ENCODE measurements at places on chromosomes 11 and 22.

- DNase-seq: no peak
Observed at GRCh38 chr22:22974156-22974555, 86.5 kb downstream of the IGLL5 start.

DNA sequence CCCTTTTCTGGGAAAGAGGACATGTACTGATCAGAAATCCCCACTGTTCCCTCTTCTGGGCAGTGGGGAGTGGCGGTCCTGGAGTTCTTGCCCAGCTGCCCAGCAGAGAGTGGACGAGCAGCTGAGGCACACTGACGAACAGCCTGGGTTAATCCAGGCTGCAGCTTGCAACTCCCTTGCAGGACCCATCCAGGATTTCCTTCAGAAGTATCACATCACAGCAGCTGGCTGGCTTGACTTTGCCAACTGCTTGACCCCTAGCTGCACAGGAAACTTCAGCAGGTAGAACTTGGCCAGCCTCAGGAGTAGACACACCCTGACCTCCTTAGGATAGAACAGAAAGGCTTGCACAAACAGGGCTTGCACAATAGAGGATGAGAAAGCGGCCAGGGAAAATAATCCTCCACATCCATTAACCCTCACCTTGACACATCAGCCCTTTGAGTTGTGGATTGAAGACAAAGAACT lies 27.9 kb upstream of the FZD4 start:
- no peak for DNase-seq

DNA sequence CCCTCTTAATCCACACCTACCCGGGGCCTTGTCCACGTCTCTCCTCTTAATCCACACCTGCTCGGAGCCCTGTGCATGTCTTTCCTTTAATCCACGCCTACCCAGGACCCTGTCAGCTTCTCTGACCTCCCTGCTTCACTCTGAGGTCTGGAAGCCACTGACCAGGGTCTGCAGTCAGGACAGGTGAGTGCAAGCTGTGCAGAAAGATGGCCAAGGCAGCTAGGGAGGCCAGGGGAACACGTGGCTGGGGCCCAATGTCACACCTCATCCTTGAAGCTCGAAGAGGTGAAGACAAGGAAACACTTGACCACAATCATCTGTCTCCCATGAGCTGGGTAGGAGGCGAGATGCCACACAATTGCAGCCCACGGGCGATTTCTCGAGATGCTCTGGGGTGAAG lies 1516.9 kb downstream of the BRD1 start:
- no peak for DNase-seq

DNA sequence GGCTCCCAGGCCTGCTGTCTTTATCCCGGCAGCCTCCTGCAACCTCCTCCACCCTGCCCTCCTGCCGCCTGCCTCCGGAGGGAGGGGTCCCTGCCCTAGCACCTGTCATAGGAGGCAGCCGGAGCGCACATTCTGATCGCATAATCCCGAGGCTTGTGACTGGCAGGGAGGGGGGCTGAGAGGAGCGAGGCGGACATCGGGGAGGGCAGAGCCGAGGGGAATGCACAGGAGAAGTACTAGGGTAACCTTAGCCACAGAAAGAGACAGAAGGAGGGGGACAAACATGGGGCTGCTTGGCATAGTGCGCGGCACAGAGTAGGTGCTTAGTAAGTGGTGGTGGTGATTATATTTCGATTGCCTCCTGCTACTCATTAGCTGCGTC lies 9.2 kb upstream of the ALX4 start:
- DNase-seq: no peak

DNA sequence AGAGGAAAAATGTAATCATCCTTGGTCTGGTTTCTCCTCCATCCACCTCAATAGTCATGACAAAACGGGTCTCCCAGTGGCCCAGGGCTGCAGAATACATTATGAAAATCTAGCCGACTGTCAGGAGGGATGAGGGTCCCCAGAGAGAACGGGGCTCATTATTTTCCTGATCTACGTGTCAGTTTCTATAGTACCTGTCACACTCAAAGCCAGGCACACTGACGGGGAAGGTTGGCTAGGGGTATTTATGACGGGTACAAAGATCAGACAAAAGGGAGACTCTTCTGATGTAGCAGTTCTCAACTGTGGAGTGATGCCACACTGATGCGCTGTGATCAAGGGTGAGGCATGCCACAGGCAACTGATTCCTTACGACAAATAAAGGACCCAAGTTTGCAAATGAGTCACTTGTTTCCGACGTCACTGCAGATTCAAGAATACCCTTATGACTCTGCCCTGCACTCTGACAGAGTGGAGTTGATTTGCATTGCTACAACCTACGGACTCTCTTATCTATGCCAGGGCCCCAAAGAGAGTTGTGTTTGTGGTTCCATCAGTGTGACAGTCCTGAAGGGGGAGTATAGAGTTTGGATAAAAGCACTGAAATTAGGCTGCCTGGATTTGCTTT lies 188.2 kb upstream of the TBCEL start:
- no peak for DNase-seq

DNA sequence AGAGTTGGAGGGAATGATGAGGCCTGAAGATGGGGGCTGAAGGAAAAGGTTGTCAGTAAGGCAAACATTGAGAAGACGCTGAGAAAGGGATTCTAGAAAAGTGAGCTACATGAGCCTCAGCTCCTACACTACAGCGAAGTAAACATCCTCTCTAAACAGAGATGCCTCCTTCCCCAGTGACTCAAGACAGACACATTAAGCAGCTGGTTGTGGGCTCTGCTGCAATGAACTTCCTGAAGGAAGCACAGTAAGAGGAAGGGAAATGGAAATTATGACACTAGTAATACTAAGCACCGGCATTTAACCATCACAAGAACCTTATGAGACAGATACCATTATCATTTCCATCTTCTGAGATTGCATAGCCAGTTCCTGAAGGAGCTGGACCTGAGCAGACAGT lies 190.5 kb downstream of the C11orf87 start:
- no peak for DNase-seq

- DNase-seq: no peak
Observed at GRCh38 chr22:30062950-30063349, 17.3 kb upstream of the HORMAD2 start.

GRCh38 chr22:20403779-20404140 lies 9.8 kb downstream of the ZNF74 start:
- no peak for DNase-seq

DNA sequence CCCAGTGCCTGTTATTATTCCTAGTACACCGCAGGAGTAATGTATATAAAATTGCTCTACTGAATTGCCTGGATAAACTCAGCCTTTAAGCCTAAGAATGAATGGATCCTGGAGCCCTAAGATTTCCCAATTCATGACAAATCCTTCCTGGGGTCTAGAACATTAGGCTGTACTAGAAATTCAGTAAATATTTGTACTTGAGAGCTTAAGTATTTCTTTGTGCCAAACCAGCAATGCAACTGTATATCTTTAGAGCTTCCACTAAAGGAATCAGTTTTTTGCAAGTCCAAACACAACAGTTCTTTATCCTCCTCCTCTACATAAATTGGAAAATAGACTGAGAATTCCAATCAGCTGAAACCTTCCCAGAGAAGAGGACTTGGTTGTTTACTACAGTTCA lies 65.6 kb downstream of the FAM168A start:
- no peak for DNase-seq

GRCh38 chr11:36441610-36442208 lies 68.4 kb downstream of the TRAF6 start:
- no peak for DNase-seq

- DNase-seq: no peak
Observed at GRCh38 chr22:49350441-49351121, 477.1 kb downstream of the BRD1 start.

DNA sequence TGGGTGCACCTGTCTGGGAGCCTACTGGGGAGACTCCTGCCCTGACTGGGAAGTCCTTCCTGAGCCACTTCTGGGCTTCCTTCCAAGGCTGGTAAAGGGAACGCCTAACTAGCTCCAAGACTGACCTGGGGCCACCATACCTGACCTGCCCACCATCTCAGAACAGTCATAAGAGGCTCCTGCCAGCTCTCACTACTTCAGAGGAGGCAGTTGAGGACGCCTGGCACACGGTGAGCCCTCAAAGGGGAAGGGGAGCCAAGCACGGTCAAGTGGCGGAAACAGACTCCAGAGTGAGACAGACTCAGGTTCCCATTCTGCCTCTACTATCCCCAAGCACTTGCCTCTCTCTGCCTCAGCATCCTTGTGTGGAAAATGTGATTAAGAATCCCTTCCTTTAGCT lies 7.6 kb downstream of the MCAT start:
- DNase-seq: no peak

DNA sequence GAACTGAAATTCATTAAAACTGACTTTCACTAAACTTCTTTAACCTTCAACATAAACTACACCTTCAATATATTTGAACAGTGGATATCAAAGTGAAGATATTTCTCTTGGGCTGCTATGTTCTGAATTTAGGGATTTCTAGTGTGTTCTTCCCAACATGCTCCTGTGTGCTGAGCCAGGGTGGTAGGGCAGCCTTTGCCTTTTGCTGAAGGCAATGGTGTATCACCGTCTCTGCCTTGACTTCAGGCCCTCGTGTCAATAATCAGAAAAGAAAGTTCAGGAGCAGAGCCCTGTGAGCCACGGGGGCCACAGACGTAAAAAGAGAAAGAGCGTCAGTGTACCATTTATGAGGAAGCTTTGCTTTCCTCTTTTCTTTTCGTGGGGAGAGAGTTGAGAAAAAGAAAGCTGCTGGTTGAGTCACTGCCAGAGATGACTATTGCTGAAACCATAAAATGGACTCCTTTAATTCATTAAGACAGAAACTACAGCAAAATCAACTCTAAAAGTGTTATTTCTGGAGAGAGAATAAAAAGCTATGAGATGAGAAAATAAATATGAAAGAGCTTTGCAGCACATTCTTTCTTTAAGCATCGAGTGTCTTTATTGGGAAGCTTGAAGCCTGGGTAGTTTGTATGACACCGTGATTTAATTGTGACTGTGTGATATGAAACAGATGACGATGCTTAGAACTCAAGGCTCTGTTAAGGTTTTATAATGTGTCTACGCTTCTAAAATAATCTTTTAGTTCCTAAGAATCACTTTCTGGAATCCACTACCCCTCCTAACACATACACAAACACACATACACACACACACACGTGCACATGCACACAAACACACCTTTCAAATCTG lies 271.8 kb upstream of the MTNR1B start:
- DNase-seq: no peak

DNA sequence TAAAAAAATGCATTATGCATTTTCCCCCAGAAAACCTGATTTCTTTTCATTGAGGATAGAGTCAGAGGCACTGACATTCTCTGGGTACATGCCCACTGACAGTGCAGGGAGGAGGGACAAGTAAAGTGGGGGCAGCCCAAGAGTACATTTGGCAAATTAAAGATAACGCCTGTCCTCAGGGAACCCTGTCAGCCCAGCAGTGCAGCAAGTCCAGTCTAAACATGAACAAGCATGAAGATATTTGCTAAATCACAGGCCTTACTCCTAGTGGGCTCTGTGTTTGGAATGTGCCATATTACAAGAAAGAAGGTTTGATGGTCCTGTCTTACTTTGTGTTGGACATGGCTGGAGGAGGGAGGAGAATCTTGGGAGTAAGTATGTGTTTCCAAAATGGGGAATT lies 37.9 kb downstream of the AMOTL1 start:
- DNase-seq: no peak

- no peak for DNase-seq
Observed at GRCh38 chr11:27837895-27838563, 137.8 kb upstream of the BDNF start.

- DNase-seq: no peak
Observed at GRCh38 chr11:130476922-130477491, 28.6 kb downstream of the ADAMTS15 start.

- DNase-seq: no peak
Observed at GRCh38 chr11:128523641-128524040, 63.7 kb downstream of the ETS1 start.

- no peak for DNase-seq
Observed at GRCh38 chr11:34313099-34313517, 44.7 kb downstream of the ABTB2 start.

DNA sequence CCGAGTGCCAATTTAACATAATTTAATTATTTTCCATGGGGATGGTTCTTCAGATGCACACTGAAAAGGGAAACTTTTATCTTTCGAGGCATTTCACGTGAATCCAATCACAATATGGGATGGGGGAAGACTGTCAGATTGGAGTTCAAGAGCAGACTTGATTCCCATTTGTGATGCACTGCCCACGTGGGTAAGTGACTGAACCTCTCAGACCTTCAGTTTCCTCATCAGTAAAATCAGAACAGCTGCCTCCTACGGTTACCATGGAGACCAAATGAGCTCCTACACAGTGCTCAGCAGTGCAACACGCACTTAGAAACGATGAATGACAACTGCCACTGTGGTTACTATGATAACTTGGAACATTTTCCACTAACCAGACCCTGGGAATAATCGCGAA lies 21.7 kb downstream of the KIAA0930 start:
- no peak for DNase-seq

GRCh38 chr11:43631732-43632131 lies 48.8 kb upstream of the HSD17B12 start:
- no peak for DNase-seq

DNA sequence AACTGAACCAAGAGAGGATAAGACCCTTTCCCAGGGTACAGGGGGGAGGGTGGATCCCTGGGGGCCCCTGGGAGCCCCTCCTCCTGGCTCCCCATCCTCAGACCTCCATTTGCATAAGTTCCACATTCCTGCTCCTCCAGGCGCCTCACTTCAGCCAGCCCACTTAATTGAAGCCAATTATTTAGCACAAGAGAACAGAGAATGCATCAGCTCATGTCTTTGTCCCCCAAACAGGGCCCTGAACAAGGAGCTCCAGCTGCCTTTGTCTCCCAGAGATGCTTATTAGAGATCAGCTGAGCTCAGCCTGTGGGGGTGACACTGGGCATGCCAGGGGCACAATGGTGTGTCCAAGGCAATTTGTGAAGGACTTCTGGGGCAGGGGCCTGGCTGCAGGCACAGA lies 89.9 kb upstream of the PRDM11 start:
- DNase-seq: no peak

- no peak for DNase-seq
Observed at GRCh38 chr11:110929129-110929528, 216.9 kb upstream of the ARHGAP20 start.

- no peak for DNase-seq
Observed at GRCh38 chr22:29093501-29094300, 20.9 kb downstream of the KREMEN1 start.

DNA sequence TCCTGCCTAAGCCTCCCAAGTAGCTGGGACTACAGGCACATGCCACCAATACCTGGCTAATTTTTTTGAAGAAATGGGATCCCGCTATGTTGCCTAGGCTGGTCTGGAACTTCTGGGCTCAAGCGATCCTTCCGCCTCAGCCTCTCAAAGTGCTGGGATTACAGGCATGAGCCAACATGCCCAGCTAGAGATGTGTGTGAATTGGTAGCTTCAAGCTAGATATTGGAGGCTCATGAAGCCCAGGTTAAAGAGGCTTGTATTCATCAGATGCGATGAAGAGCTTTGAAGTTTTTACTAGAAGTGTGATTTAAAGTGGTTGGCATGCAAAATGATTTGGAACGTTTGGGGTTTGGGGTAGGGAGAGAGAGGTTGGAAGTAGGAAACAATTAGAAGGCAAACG lies 19.6 kb downstream of the NF2 start:
- no peak for DNase-seq

- DNase-seq: no peak
Observed at GRCh38 chr11:114416441-114416961, 16.0 kb downstream of the RBM7 start.

GRCh38 chr11:85094795-85095194 lies 532.3 kb downstream of the DLG2 start:
- no peak for DNase-seq

- DNase-seq: no peak
Observed at GRCh38 chr11:18771266-18772035, 20.1 kb downstream of the PTPN5 start.

- DNase-seq: peak; percentile 18
Observed at GRCh38 chr11:68142028-68142412, 20.8 kb upstream of the CHKA start.

Measured in activated T-cell treated with anti-CD3 and anti-CD28 coated beads for 1 hour (primary cell).